ENCODE measurements at places on chromosomes 6 and 20.

GRCh38 chr6:36049582-36049981 is 22.0 kb downstream of the MAPK14 start:
- DNase-seq, result no peak

DNA sequence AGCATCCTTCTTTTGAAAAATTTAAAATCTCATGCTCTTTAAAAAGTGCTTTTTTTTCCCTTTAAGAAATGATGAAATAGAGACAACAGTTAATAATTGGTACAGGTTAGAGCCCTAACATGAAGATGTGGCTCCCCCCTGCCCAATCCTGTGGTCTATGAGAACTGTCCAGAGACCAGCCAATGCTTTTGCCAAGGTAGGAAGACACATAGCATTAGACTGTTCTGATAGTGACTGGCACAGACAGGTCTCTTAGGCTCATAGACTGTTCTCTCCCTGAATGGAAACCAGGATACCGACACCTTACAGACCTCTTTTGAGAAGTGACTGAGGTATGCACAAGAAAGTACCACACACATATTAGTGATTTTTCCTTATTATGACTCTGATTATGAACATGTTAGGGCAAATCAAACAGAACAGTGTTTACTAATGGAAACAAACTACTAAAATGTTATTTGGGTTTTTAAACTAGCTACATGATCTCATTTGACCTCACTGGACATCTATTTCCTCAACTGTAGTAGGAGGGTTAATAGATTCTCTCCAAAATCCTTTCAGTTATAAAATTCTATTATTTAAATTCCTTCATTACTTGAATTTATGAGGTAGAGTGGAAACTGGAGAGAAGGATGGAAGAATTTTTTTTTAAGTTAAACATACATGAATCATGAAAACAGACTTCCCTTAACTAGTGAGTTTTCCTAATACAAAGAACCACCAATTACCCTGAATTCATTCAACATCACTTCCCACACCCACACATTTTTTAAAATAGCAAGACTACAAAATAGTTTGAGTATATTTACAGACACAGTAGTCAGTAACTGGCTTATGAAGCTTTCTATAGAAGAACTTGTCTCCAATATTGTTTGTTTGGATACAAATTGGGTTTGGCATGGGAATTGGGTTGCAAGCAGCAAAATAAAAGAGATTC is 120.4 kb downstream of the OGFRL1 start:
- no peak for DNase-seq

DNA sequence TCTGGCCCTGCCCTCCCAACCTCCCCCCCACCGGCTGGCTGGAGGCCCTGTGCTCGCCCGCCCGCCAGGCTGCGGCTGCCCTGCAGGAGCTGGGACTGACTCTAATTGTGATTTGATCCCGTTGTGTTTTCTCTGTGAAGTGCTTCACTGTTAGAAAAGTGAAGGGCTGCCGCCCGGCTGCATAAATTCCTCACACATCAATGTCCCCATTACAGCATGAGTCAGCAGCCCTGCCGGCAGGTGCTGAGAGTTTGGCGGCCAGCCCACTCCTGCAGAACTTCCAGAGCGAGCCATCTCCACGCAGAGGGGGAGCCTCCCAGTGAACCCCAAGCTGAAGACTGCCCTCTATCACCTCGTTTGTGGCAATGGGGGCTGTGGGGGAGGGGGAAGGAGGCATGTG is 137.9 kb downstream of the DLL1 start:
- DNase-seq, result peak; percentile 42

GRCh38 chr20:53080969-53081871 is 109.1 kb downstream of the TSHZ2 start:
- peak; percentile 71 for DNase-seq

GRCh38 chr6:73231986-73232391 is 6.7 kb upstream of the KHDC1L start:
- no peak for DNase-seq

- no peak for DNase-seq
Measured at GRCh38 chr6:4817551-4817950, 41.3 kb downstream of the CDYL start.

DNA sequence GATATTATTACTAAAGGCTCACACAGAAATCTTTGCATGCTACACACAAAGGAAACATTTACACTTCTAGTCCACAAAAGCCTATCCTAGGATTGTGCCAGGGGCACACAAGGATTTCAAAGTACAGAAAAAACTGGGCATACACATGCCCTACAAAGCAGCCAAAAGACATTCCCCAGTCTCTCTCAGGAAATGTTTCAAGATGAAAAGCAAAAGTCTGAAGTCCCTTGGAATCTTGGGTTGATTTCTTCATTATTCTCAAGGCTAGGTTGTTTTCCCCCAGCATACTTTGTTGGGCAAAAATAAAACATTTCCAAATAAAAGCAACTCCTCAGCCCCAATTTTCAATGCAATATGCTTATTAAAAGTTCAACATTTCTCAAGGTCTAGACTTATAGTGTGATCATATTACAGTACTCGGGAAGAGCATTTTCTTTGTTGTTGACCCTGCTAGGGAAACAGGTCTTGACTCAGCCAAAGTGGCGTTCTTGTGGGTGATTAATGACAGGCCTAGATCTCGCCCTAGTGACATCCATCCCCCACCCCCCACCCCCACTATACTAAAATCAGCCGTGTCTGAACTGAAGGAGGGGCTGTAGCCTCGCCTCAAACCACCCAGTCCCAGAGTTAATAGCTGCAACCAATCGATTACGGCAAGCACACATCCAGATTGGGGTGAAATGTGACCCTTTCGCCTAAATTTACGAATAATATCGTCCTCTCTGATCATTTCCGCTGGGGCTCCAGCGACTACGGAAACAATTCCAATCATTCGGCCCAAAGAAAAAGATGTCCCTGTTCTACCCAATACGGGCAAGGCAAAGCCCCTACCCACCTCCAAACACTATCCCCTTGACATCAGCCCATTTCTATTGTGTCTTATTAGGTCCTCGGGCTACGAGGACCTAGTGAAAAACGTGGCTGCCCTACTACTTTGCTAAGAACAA is 1.4 kb downstream of the AKIRIN2 start:
- DNase-seq, result peak; percentile 79

DNA sequence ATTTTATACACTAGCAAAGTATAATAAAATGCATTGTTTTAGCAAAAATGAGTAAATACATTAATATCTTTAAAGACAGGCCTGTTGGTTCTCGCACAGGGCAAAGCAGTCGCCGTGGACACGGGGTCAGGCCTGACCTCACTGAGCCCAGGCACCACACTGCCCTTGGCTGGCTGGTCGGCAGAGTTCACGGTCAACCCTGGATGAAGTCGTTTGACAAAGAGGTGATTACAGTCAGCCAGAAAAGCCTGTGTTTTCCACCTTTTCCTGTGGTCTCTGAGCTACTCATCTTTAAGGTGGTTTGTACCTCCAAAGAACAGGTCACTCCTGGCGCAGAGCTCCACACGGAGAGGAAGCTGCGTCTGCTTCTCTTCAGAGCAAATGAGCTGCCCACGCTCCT is 191.5 kb downstream of the DLL1 start:
- DNase-seq, result no peak

DNA sequence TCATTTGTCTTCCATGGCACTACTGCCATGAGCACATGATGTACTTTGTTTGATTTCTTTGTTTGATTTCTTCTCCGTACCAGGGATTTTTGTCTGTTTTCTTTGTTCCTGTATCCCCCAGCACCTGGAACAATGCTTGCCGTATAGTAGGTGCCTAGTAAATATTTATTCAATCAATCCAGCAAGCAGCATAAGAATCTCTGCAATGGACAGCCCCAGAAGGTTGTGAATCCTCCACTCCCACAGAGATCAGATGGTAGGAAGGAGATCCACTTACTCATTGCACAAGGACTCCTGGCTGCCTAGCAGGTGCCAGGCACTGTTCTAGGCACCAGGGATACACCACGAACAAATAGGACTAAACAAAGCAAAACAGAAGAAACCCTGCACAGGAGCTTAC is 6.7 kb upstream of the SYNJ2 start:
- no peak for DNase-seq

- no peak for DNase-seq
Measured at GRCh38 chr6:14466278-14466677, 348.7 kb downstream of the CD83 start.

- no peak for DNase-seq
Measured at GRCh38 chr6:145878591-145879295, 64.1 kb upstream of the FBXO30 start.

GRCh38 chr6:114033606-114034005 is 62.7 kb upstream of the HDAC2 start:
- no peak for DNase-seq

- no peak for DNase-seq
Measured at GRCh38 chr6:13787137-13787536, 27.2 kb downstream of the MCUR1 start.

GRCh38 chr6:112690497-112691202 is 343.5 kb downstream of the RFPL4B start:
- peak; percentile 3 for DNase-seq

DNA sequence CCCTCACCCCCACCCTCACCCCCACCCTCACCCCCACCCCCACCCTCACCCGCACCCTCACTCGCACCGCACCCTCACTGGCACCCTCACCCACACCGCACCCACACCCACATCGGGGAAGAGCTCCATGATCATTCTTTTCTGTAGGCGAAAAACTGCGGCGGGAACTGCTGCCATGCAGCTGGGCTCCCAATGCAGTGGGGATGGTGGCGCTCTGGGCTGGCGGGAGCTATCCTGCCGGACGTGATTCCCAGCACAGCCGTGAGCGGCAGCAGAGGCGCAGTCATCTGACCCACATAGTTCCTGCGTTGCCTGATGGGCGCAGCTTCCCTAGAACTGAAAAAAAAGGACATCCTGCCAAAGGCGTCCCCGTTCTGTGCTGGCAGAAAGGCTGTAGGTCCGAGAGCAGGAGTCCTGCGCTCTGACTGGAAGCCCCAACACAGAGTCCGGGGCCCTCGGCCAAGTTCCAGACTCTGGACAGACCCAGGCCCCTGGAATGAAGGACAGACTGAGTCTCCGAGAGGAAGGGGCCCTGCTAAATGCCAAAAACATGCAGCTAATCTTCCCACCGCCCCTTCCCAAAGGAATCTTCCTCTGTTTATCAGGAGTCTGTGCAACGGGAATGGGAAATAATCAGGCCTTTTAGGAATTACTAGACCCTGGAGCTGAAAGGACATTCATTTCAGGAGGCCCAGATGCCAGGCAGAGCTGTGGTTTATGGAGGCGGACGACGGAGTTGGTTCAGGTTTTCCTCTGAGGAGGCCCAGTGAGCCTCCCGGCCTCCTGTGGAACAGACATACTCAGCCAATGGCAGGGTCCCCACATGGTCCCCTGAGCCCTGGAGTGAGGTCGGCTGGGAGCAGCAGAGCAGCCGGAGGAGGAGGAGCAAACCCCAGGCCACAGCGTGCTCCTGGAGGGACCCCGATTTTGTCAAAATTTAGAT is 14.1 kb upstream of the TCFL5 start:
- peak; percentile 70 for DNase-seq

DNA sequence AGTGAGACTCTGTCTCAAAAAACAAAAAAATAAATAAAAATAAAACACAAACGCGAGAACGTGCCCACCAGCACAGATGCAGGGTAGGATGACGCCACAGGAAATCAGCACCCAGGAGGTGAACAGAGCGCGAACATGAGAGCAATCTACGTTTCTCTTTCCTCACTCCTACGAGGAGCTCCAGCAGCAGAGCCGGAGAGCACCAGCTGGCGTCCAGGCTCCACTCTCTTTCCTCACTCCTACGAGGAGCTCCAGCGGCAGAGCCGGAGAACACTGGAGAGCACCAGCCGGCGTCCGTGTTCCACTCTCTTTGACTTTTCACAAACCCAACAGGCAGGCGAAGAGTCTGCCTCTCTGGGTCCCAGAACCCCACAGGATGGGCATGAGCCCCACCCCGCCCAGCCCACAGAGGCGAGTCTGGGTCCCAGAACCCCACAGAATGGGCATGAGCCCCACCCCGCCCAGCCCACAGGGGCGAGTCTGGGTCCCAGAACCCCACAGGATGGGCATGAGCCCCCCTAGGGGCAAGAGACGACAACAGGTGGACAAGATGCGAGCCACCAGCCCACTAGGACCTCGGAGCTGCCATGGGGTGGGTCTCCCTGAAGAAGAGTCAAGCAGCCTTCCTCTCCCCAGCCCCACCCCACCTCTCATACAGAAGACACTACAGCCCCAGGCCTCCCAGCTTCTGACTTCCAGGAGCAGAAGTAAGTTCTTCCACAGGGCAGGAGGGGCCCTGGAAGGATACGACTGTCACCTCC is 20.2 kb downstream of the ZBTB46 start:
- no peak for DNase-seq

- DNase-seq, result peak; percentile 16
Measured at GRCh38 chr6:110233770-110234374, 53.6 kb downstream of the CDC40 start.

DNA sequence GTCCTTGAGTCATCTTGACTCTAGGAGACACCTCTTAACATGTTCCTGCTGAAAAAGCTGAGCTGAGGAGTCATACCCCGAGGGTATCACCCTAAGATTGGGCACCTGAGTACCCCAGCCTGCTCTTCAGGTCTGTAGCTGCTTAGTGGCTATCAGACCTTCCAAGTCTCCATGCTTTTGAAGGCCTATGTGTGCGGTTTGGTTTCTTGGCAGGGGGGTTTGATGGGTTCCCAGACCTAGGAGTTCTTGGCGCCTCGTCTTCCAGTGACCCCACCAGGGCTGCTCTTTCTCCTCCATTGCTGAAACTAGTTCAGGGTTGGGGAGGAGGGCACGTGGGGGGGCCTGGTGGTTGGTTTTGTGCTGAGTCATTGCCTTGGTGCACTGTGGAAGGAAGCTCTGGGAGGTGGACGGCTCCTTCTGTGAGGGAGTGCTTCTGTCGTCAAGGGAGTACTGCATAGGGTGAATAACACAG is 20.1 kb downstream of the IGF2R start:
- no peak for DNase-seq

GRCh38 chr6:6646384-6646783 is 57.9 kb downstream of the LY86 start:
- DNase-seq, result no peak

DNA sequence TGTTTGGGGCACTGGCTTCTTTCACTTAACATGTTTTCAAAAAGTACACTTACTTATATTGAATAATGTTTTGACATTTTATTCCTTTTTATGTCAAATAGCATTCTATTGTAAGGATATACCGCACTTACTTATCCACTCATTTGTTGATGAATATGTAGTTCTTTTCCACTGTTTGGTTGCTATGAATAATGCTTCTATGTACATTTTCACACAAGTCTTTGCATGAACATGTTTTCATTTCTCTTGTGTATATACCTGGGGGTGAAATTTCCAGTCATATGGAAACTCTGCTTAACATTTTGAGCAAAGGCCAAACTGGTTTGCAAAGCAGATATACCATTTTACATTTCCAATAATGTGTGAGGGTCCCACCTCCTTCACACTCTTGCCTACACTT is 202.3 kb upstream of the GGTLC1 start:
- DNase-seq, result no peak

- peak; percentile 92 for DNase-seq
Measured at GRCh38 chr6:109349419-109349987, 32.8 kb downstream of the CD164 start.

GRCh38 chr6:152441902-152442301 is 195.3 kb downstream of the SYNE1 start:
- DNase-seq, result no peak

- DNase-seq, result no peak
Measured at GRCh38 chr6:12047304-12047703, 35.2 kb downstream of the HIVEP1 start.

GRCh38 chr20:32287231-32287638 is 9.8 kb downstream of the KIF3B start:
- DNase-seq, result no peak

- no peak for DNase-seq
Measured at GRCh38 chr6:45450132-45450531, 72.4 kb upstream of the SUPT3H start.
